ENCODE measurements at places on chromosomes 16 and 17. TPM values are rescaled to one million over a fixed set of nuclear protein-coding genes. Genes with fewer than 3 reads are reported as not detected.

SLC4A1 gene
- not detected for polyA plus RNA-seq

PGAP3 gene
- 20.9 TPM for polyA plus RNA-seq

LHX1 gene
- polyA plus RNA-seq: not detected

- no peak for DNase-seq
Observed at GRCh38 chr16:15900357-15900756, 12.0 kb upstream of the CEP20 start.

GRCh38 chr16:65463652-65464260 is 341.9 kb upstream of the CDH11 start:
- no peak for DNase-seq

- peak; percentile 30 for DNase-seq
Observed at GRCh38 chr16:63361032-63361624, 1324.9 kb upstream of the CDH8 start.

DNA sequence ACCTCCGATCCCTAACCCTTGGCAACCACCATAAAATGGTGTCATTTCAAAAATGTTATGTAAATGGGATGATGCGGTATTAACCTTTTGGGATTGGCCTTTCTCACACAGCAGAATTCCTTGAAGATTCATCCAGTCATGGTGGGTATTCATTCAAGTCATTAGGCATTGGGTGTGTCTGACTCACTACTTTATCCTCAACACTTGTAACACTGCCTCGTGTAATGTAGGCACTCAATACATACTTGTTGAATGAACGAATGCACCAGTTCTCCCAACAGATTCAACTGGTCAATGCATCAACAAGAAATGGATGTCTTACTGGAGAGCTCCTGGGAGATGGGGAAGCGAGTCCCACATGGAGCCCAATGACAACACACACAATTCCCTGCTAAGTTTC is 21.8 kb upstream of the GAN start:
- no peak for DNase-seq

DNA sequence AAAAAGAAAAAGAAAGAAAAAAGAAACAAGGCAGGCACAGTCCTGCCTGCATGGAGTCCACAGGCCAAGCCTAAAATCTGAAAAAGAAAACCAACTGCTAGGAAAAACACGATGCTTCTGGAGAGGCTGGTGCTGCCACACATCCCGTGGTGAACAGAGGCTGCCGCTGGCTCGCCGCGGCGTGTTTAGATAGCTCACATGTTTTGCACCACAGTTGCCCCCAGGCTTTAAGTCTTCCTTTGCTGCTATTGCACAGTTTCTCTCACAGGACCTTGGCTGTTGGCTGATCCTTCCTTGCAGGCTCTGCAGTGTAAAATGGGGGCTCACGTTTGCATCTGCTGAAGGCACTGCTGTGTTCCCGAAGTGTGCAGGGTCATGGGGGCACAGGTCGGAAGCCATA is 8.6 kb downstream of the SLC6A4 start:
- no peak for DNase-seq

DNA sequence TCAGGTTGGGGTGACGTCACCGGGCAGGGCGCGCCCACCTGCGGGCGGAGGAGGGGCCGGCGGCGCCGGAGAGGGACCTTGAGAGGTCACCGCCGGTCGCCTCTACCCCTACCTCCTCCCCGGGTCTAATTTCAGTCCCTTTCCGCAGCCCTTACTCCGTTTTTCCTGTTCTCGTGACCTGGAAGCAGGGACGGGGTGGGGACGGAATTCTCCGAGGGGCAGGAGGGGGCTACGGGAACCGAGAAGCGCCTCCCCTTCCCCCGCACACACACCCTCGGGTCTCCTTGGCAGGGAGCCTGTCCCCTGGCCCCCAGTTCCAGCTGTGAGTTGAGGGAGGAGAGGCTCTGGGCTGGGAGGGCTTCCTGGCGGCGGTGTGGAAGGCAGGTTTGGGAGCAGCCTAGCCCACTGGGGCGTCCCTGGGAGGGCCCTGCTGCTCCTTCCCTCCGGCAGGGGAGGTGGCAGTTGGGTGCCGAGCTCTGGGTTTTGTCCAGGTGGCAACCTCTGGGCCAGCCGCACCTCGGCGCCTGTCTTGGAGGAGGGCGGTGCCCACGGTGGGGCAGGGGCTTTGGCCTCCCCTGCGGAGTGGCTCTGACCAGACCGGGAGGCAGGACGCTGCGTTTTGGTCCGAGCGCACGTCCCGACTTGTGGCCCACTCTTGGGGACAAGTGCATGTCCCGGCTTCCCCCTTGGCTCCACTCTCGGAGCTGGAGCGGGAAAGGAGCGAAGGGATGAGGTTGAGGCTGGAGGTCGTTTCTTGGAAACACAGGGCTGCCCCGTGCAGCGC is 773 bp downstream of the SYNGR3 start:
- DNase-seq: peak; percentile 82

DNA sequence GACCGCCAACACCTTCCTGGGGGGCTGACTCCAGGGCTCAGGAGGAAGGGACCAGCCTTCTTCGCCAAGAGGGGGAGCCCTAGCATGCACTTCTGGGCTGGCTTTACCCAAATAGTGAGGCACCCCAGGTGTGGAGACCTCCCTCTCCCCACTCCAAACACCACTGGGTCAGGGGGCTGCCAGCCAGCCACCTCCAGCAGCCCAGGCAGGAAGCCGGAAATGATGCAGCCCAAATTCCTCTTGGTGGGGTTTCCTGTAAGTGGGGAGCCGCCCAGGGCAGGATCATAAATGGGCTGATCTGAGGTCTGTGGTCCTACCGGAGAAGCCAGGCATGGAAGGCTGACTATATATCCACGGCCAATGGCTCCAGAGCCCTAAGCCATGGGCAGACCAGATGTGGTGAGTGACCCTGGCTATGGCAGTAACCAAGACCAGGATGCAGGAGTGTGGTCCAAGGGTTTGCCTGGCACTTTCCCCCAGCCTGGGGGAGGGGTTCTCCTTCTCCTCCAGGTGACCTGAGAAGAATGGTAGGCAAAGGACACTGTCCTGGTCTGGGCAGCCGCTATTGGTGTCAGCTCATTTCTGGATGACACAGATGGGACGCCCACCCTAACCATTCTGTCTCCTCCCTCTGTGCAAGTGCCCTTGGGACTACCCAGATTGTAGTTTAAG is 4.2 kb downstream of the GIT1 start:
- DNase-seq: peak; percentile 24

CAPN15 gene
- 19.5 TPM for polyA plus RNA-seq

DNA sequence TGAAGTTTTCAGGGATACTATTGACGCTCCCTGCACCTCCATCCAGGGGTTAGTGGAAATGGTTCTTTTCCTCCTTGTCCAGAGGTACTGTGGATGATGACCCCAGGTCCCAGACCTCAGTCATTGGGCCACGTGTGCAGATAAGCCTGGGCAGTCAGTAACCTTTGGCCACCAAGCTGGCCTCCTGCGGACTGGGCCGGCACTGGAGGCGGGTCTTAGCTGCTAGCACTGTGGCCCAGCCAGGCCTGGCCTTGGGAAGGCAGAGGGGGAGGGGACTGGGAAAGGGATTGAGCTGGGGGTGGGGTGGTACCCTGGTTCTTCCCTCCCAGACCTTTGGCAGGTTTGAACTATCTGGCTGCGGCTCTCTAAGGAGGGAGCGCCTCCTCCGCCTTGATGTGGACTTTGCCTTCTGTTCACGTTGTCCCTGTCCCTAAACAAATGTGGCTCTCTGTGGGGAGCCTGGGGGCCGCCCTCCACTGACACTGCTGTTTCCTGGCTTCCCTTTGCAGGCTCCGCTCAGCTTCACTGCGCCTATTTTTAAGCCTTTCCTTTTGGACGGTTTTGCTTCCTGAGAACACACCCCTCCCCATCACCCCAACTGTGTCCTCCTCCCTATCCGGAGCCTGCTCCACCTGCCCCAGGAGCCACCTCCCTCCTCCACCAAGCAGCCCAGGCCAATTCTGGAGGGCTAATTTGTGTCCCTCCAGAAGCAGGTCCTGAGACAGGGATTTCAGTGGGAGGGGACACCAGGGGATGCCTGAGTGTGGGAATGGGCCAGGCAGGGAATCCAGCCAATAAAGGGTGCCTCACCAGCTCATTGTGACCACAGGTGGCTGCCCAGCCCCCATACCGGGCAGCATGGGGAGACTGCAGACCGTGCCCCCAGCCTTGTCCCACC is 251.9 kb downstream of the SEC14L1 start:
- DNase-seq: peak; percentile 77

DNA sequence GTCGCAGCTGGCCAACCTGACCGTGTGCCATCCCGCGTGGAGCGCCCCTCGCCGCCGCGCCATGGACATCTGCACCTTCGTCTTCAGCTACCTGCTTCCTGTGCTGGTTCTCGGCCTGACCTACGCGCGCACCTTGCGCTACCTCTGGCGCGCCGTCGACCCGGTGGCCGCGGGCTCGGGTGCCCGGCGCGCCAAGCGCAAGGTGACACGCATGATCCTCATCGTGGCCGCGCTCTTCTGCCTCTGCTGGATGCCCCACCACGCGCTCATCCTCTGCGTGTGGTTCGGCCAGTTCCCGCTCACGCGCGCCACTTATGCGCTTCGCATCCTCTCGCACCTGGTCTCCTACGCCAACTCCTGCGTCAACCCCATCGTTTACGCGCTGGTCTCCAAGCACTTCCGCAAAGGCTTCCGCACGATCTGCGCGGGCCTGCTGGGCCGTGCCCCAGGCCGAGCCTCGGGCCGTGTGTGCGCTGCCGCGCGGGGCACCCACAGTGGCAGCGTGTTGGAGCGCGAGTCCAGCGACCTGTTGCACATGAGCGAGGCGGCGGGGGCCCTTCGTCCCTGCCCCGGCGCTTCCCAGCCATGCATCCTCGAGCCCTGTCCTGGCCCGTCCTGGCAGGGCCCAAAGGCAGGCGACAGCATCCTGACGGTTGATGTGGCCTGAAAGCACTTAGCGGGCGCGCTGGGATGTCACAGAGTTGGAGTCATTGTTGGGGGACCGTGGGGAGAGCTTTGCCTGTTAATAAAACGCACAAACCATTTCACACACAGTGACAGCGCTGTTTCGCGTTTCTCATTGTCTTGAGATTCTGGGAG is 2.0 kb upstream of the ZACN start:
- DNase-seq: peak; percentile 57

DNA sequence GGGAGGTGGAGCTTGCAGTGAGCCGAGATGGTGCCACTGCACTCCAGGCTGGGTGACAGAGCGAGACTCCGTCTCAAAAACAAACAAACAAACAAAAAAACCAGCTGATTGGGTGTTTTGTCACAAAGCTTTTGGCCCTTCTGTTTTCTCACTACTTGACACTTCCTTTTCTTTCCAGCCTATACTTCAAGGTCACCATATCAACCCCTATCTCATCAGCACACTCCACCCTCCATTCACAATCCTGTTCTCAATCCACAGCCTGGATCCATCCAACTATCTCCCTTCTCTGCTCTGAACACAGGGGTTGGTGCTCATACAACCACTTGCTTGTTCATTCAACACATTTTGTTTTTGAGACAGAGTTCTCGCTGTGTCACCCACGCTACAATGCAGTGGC is 6.6 kb upstream of the MED11 start:
- DNase-seq: no peak

DNA sequence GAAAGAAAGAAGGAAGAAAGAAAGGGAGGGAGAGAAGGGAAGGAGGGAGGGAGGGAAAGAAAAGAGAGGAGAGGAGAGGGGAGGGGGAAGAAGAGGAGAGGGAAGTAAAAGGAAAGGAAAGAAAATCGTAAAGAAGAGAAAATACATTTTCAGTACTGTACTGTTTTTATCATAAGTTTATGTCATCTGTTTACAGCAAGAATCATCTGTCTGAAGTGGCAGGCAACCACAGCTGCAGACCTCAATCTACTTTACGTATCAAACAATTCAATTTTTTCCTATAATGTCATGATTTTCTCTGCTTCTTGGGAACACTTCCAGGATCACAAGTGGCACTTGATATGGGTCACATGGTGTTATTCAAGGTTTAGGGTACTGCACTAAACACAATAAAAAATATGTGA is 58.3 kb downstream of the USP32 start:
- DNase-seq: peak; percentile 30

DNA sequence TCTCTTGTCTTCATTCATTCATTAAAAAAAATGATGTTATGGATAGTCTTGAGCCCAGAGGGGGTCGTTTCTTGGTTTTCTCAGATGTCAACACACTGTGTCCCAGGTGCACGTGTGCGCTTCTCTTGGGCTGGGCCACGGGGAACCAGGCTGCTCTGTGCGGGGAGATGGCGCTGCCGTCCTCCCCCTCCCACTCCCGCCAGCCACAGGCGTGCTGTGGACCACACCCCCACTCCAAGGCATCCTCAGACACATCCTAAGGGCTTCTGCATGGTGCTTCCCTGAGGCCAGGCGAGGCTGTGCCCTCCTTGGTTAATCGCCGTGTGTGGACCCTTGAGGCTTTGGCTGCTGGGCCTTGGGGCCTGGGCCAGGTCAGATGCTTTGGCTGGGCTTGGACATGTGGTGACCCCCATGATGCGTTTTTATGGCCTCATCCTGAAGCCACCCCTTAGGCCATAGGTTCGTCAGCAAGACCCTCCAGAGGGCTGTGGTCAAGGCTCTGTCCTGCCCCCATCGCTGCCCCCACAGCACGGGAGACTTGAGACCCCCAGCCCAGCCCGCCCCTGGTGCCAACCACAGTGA is 245.7 kb upstream of the CIBAR2 start:
- DNase-seq: no peak

NOG gene
- 3.2 TPM for polyA plus RNA-seq
